ENCODE measurements at places on chromosomes 2 and 18. TPM values are rescaled to one million over a fixed set of nuclear protein-coding genes. Genes with fewer than 3 reads are reported as not detected.

DNA sequence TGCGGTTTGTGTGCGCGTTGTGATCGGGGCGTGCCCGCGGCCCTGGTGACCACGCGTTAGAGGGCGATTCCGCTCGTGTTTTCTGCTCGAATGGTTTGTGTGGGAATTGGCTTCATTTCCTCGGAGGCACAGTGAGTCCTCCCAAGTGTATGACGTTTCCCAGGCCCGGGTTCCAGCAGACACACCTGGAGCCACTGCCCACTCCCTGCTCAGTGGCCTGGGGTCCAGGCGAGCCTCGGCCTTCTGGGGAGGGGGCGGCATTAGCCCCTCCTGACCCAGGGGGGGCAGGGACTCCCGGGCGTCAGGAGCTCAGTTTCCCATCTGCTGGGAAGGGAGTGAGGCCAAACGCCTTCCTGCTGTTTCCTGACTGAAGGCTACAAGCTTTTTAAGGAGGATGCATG lies 92.1 kb downstream of the NFATC1 start:
- peaks cover 15% of the 10 kb centered on the region for H3K4me1 ChIP-seq
- H3K36me3 ChIP-seq = no peaks in the 10 kb centered on the region
- H3K27me3 ChIP-seq = no peaks in the 10 kb centered on the region
- no peak for DNase-seq
- no peak overlapping the region for H3K27ac ChIP-seq

SF3B6 gene
- total RNA-seq = 88.1 TPM

LIMS4 gene
- 2.5 TPM for total RNA-seq

DNA sequence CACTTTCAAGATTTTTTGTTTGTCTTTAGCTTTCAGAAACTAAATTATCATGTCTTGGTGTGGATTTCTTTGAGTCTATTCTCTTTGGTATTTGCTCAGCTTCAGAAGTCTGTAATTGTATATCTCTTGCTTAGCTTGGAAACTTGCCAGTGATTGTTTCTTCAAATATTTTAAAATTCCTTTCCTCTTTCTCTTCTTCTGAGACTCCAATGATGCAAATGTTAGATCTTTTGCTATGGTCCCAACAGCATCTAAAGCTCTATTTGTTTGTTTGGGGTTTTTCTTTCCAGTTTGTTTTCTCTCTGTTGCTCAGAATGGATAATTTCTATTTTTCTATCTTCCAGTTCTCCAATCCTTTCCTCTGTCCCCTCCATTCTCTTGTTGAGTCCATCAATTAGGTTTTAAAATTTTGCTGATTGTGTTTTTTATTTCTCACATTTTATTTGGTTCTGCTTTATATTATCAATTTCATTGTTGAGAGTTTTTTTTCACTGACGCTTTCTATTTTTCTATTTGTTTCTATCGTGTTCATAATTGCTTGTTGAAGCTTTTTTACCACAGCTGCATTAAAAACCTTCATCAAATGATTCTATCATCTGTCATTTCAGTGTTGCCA lies 81.5 kb upstream of the DAPL1 start:
- H3K4me1 ChIP-seq = no peaks in the 10 kb centered on the region
- no peak overlapping the region for H3K4me3 ChIP-seq
- no peak overlapping the region for H3K27ac ChIP-seq
- H3K36me3 ChIP-seq = no peaks in the 10 kb centered on the region
- DNase-seq = no peak

TMEFF2 gene
- not detected for total RNA-seq
